ENCODE measurements at places on chromosomes 4 and X.
A peak's percentile ranks its signal among the peaks of the same experiment; 100 is the strongest.

DNA sequence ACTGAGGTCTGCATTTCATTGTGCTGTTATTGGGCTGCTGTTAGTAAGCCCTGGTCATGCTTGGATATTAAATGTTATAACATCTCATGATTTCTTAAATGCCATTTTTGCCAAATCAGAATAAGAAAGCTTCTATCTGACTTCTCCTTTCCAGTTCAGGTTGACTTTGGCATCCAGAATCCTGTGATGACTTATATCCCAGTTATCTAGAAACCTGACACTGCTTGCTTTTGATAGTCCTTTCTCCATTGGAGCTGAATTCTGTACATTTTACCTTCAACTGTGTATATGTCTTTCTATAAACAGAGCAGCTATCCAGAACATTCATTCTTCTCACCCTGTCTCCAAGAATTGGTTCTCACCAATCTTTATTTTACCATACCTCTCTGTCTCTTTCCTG is 257.7 kb upstream of the GNPDA2 start:
- DNase-seq, result no peak

DNA sequence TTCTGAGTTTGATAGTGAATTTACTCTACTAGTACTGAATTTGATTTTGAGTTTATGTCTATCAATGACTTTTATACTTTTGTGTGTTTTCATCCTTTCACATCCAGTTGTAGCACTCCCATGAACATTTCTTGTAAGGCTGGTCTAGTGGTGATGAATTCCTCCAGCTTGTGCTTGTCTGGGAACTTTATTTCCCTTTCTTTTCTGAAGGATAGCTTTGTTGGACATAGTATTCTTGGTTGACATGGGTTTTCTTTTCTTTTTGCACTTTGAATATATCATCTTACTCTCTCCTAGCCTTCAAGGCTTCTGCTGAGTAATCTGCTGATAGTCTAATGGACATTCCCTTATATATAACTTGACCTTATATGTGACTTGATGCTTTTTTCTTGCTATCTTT is 32.5 kb upstream of the IL2 start:
- no peak for DNase-seq

DNA sequence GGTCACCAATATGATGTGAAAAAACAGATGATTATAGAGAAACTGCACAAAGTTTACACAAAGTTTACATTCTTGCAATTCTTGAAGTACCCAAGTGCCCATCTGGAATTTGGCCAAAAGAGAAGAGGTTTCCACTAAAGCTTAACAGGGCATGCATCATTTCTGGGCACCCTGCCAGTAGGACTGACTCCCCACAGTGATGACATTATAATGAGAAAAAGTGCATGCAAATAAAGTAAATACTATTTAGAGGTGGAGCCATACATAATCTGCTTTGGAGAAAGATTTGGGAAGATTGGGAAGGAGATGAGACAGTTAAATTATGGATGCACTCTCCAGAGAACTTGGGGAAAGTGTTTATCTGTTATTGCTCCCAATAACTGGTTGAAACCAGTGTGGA is 93.7 kb upstream of the TRPC3 start:
- DNase-seq, result peak; percentile 100

GRCh38 chr4:19152264-19152663 is 1099.4 kb upstream of the SLIT2 start:
- no peak for DNase-seq

- no peak for DNase-seq
Measured at GRCh38 chr4:120671538-120671937, 251.0 kb downstream of the PRDM5 start.

DNA sequence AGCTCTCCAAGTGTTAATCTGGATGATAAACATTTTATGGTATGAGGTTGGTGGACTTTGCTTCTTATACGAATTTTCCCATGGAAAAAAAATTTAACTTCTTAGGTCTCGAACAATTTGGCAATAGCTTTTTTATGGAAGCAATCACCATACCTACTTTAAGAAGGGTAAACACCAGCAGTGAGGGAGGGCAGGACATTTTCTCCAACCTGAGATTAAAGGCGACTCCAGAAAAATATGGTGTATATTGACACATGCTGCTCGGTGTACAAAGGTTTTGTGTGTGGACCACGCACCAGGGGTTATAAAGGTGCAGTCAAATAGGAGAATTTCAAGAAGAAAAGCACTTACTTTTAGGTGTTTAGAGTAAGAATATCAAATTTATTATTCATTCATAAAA is 34.2 kb upstream of the SULT1E1 start:
- no peak for DNase-seq

DNA sequence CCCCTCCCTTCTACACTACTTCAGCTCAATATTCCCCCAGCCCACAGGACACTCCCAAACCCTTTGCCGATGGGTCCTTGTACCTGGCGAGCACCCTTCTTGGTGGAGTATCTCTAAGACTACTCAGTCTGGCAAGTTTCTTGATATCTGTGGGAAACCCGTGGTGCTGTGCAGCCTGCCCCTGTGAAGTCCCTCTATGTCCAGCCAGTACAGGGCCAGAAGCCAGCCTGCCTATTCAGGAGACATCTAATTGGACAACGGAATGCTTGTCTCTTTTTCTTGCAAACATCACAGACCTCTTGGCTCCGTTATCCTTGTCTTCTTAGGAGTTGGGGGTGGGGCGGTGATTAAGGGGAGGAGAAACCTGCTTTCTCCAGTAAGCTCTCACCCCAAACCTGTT is 3.7 kb upstream of the IGFBP7 start:
- DNase-seq, result no peak

GRCh38 chr4:84782517-84782916 is 184.0 kb downstream of the WDFY3 start:
- no peak for DNase-seq

DNA sequence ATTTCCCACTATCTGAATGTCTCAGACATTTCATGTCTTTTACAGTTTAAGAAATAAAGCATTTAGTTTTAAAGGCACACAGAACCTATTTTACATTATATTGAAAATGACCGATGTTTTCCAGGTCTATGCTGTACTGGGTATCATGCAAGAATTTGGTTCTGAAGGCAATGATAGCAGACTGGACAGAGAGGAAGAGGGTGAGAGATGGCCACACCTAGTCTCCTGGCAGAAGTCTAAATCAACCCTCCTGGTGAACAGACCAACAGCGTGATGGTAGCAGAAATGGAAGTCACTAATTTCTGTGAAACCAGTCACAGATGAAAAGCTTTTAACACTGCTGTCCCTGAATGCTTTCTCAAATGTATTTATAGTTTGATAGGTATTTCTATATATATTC is 41.9 kb downstream of the MID1 start:
- no peak for DNase-seq

DNA sequence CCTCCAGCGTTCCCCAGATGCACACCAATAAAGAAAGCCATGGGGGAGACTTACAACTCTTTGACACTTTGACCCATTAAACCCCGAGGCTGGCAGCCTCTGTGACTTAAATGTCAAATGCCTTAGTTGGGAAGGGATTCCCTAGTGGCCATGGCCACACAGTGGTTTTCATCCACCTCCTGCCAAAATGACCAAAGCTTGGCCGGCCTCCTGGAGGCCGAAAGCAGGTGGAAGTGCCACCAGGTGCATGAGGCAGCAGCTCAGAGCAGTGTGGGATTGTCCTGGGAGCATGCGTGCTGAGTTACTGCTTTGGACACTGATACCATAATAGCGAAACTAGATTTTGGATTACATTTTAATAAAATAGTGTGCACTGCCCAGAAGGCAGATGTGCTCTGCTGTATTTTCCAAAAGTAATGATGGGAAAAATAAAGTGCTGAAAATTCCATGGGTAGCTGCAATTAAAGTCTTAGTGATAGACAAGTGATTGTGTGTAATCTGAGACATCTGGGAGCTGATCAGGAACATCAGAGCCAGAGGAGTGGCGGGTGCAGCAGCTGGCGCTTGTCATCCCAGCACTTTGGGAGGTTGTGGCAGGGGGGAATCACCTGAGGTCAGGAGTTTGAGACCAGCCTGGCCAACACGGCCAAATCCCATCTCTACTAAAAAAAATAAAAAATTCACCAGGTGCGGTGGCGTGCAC is 39.8 kb upstream of the TADA2B start:
- no peak for DNase-seq

GRCh38 chrX:65644621-65645289 is 22.7 kb upstream of the MSN start:
- DNase-seq, result no peak

GRCh38 chrX:15497865-15498264 is 2.7 kb upstream of the BMX start:
- DNase-seq, result no peak

DNA sequence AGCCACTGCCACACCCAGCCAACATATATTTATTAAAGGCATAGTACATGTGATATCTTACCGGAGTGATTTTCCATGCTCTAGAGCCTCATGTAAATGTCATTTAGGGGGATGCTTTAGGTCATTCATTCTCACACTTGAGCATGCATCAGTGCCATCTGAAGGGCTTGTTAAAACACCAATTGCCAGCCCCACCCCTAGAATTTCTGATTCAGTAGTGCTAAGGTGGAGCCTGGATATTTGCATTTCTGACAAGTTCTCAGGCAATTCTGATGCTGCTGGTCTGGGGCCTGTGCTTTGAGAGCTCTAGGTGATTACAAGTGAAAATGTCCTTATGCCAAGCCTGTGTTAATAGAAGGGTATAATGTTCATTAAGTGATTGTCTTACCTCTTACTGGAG is 107.7 kb downstream of the PHEX start:
- DNase-seq, result no peak

GRCh38 chr4:121684561-121684960 is 12.2 kb downstream of the ANXA5 start:
- no peak for DNase-seq

- DNase-seq, result no peak
Measured at GRCh38 chr4:13484749-13485221, 645 bp upstream of the RAB28 start.

- DNase-seq, result no peak
Measured at GRCh38 chr4:1532549-1533395, 126.5 kb upstream of the NKX1-1 start.

GRCh38 chr4:138007572-138007971 is 234.6 kb downstream of the SLC7A11 start:
- no peak for DNase-seq

- DNase-seq, result no peak
Measured at GRCh38 chrX:99820197-99820596, 589.9 kb downstream of the PCDH19 start.

DNA sequence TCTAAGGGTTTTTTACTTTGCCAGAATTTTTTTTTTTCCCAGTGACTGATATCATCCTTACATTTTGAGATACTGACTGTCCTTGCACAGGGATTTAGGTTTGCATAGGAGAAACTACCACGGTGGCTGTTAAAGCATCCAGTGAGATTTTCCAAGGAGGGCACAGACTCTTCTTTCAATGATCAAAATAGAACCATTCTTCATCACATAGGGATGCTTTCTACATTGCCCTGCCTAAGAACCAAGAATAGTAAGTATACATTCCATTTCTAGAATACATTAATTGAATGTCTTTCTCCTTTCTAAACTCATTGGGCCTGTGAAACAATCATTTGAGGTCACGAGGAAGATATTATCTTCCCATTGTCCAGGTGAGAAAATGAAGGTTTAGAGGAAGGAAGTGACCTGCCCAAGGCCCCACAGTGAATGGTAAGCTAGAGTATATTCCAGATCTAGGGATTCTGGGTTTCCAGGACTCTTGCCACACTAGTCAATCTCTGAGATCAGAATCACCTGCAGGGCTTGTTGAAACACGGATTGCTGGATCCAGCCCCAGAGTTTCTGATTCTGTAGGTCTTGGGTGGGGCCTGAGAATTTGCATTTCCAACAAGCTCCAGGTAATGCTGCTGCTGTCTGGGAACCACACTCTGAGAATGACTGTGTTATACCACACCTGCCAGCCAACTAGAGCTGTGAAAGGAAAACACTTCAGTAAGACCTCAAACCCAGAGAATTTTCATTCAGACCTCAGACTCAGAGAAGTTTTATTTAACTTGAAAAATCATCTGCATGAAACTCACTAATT is 17.7 kb upstream of the TMEM154 start:
- DNase-seq, result no peak

DNA sequence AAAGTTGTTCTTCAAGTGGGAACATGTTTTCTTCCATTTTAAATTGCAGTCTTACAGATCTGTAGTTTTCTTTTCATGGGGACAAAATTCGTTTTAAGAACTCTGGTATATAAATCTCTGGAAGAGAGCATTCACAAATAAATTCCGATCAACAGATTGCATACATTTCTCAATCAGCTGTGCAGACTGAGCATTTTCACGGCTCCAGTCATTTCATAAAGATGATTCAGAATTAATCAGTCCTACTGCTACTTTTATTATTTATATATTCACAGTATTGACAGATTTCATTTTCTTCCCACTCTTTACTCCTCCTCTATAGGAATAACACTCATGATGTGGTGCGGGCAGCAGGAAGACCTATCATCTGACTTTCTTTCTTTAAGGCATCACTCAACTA is 534.9 kb upstream of the FTHL17 start:
- DNase-seq, result no peak

All from SK-N-MC (cell line).